Suppressor macrophage treated with lipopolysaccharide for 1 hour (primary cell): ENCODE measurements at places on chromosomes 16 and 17.

DNA sequence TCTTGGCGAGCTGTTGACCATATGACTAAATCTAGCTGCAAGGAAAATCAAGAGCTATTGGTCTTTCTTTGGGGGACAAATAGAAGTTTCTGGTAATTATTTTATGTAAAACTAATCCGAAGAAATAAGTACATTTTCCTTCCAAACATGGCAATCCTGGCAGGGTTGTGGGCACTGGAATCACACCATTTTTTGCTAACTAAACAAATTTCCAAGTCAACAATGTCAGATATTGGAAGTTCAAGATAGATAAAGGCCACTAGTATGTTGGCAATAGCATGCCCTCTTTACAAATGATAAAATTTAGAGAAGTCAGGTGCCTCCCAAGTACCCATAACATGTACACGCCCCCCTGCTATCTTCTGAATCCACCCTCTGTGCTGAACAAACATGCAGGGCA lies 330.4 kb downstream of the CDH13 start:
- DNase-seq = no peak

GRCh38 chr17:81710514-81711308 lies 1.4 kb upstream of the SLC25A10 start:
- peak; percentile 44 for DNase-seq

DNA sequence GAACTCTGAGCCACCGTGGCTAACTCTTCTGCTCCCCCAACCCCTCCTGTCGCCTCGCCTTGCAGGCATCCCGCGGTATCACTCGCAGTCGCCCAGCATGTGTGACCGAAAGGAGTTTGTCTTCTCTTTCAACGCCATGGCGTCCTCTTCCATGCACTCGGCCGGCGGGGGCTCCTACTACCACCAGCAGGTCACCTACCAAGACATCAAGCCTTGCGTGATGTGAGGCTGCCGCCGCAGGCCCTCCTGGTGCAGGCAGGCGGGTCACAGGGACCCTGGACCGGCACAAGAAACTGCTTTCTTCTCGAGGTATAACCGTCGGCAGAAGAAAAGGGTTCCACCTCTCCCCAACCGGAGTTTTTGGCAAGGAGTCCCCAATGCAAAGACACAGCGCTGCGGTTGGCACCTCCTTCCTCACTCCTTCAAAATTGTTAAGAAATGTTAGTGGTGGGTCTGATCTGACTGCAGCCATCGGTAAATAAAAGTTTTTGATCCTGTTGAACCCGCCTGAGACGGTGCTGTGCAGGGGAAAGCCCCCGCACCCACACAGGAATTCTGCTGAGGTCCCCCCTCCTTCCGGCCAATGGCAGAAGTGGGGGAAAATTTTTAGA lies 2.6 kb downstream of the FOXF1 start:
- no peak for DNase-seq

GRCh38 chr16:85150331-85150940 lies 38.2 kb upstream of the CIBAR2 start:
- DNase-seq = no peak

- peak; percentile 33 for DNase-seq
Measured at GRCh38 chr16:73878611-73879010, 418.0 kb upstream of the PSMD7 start.

- peak; percentile 19 for DNase-seq
Measured at GRCh38 chr17:27569257-27569722, 61.7 kb upstream of the LGALS9 start.
